Choroid plexus epithelial cell (primary cell): ENCODE measurements at places on chromosomes 16 and 17.

DNA sequence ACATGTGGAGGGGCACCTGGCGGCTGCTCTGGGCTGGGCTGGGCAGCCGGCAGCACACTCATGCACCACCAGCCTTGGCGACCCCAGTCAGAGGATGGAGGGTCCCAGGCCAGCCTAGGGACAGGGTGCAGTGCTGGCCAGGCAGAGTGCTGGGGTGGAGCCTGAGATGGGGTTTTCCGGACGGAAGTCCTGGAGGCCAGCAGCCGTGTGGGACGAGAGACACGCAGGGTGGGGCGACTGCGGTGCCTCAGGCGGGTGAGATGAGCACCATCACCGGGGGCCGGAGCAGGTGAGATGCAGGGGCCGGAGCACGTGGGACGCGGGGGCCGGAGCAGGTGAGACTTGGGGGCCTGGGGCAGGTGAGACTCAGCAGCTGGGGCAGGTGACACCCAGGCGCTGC lies 55.2 kb downstream of the LMF1 start:
- no peak for DNase-seq

- DNase-seq, result no peak
Measured at GRCh38 chr17:52388941-52389340, 230.4 kb upstream of the CA10 start.

DNA sequence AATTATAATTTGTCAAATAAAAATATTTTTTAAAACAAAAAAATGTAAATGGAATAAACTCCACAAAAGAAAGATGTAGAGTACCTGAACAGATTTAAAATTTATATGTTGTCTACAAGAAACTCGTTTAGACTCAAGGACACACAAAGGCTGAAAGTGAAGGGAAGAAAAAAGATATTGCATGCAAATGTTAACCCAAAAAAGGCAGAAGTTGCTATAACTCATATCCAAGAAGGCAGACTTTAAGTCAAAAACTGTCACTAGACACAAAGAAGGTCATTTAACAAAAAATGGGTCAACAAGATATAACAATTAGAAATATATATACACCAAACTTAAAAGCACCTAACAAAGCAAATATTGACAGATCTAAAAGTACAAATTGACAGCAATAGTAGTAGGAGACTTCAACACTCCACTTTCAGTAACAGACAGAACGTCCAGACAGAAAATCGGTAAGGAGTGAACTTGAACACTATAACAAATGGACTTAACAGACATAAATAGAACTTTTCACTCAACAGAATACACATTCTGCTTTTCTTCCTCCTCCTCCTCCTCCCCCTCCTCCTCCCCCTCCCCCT lies 40.8 kb upstream of the MYLK3 start:
- DNase-seq, result no peak

DNA sequence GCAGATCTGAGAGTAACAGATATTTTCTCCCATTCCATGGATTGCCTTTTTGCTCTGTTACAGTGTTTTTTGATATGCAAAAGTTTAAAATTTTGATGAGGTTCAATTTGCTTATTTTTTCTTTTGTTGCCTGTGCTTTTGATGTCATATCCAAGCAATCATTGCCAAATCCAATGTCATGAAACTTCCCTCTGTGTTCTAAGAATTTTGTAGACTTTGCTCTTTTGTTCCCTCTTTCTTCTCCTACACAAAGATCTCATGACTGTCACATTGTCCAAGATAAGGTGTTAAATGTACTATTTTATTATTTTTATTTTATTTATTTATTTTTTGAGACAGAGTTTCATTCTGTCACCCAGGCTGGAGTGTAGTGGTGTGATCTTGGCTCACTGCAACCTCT lies 18.9 kb upstream of the KCNH6 start:
- DNase-seq, result no peak

GRCh38 chr16:10776280-10776679 lies 32.6 kb downstream of the NUBP1 start:
- no peak for DNase-seq

- DNase-seq, result no peak
Measured at GRCh38 chr16:683396-684070, 601 bp downstream of the JMJD8 start.

DNA sequence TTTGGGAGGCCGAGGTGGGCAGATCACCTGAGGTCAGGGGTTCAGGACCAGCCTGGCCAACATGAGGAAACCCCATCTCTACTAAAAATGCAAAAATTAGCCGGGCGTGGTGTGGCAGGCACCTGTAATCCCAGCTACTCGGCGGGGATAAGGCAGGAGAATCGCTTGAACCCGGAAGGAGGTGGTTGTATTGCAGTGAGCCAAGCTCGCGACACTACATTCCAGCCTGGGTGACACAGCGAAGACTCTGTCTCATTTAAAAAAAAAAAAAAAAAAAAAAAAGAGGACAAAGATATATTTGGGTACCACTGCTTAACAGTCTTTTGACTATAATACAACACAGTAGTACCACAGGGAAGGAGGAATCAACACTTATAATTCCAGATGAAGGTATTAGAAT lies 9.2 kb downstream of the CNOT1 start:
- no peak for DNase-seq

DNA sequence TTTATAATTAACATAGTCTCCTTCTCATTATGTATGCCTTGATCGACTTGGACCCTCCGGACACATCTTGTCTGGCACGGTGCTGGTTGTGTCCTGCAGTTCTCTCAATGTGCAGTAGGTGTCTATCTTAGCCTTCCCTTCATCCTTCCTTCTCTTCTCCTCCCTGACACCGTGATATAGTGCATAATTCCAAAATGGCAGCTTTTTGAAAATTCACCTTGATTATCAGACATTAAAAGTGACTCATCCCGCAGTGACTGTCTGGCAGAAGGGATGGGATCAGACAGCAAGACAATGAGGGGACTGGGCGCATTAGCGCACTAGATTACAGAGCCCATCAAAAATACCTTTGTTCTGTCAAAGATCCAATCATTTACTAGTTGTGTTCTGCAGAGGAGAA lies 70.0 kb upstream of the PMFBP1 start:
- peak; percentile 79 for DNase-seq

- no peak for DNase-seq
Measured at GRCh38 chr16:83244057-83244456, 563.7 kb upstream of the HSBP1 start.

DNA sequence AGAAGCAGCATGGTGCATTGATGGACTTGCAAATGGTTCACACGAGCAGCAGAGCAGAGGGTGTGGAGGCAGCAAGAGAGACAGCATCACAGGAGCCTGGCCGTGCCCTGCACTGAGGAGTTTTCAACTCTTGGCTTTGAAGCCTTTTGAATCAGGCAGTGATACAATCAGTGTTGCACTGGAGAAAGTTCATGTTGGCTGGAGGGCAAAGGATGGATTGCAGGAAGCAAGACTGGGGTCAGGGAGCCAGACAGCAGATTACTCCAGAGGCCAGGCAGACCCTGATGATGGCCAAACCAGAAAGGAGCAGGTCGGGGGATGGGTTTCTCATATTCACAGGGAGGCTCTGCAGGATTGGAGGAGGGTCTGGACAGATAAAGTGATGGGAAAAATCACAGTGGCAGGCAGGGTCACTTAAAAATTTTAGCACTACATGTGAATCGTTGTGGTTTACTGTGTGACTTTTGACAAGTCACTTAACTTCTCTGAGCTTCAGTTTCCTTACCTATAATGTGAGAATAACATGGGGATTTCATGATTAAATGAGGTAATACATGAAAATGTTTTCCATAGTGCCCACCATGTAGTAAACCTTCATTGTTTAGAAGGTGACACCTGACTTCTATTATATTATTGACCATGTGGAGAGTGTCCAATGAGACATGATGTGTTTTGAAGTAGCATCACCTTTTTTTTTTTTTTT lies 125.3 kb downstream of the SALL1 start:
- DNase-seq, result no peak

- no peak for DNase-seq
Measured at GRCh38 chr17:30545024-30545423, 67.8 kb downstream of the GOSR1 start.

DNA sequence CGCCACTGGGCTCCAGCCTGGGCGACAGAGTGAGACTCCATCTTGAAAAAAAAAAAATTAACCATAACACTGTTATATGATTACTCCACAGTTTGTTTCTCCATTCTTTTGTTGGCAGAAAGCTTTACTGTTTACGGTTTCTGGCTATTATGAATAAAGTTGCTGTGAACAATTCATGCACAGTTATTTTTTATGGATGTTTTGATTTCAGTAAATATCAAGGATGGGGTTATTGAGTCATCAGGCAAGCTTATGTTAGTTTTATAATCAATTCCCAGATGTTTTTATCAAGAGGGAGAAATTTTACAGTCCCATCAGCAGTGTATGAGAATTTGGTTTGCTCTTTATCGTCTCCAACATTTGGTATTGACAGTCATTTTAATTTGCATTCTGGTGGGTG lies 67.9 kb downstream of the TAOK1 start:
- DNase-seq, result no peak

GRCh38 chr16:356741-357140 lies 4.2 kb upstream of the AXIN1 start:
- no peak for DNase-seq

DNA sequence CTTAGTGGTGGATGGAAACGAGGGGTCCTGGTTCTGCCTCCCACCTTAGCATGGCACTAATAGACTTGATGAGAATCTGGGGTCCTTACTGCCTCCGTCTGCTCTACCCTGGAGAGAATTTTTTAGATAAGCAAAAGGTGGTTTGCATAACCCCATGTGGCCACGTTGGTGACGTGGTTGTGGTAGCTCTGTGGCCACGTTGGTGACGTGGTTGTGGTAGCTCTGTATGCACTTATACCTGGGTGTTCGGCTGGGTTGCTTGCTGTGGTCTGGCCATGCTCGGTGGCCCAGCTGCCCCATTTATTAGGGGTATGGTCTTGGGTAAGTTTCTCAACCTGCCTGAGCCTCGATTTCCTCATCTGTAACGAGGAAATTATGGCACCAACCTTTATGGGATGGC lies 13.0 kb downstream of the SPIRE2 start:
- DNase-seq, result no peak

GRCh38 chr16:23564575-23565363 lies 7.2 kb downstream of the UBFD1 start:
- DNase-seq, result peak; percentile 16

DNA sequence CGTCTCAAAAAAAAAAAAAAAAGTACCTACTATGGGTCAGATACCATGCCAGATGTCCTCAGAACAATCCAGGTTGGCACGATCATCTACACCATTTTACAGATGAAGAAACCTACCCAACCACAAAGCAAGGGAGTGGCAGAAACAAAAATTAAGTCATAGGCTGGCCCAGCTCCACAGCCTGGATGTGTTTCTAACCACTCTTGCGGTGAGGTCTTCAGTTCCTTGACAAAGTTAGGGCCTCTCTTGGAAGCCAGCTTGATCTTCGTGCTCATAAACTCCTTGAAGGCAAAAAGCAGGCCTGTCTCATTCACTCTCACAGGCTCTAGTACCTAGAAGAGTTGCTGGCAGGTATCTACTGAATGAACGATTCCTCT lies 6.2 kb downstream of the GGA2 start:
- DNase-seq, result peak; percentile 68

GRCh38 chr17:71405101-71405500 lies 715.7 kb upstream of the SOX9 start:
- no peak for DNase-seq

- DNase-seq, result peak; percentile 68
Measured at GRCh38 chr17:14918540-14918939, 346.6 kb downstream of the PMP22 start.

GRCh38 chr17:8192070-8192815 lies 2.3 kb upstream of the BORCS6 start:
- peak; percentile 97 for DNase-seq

DNA sequence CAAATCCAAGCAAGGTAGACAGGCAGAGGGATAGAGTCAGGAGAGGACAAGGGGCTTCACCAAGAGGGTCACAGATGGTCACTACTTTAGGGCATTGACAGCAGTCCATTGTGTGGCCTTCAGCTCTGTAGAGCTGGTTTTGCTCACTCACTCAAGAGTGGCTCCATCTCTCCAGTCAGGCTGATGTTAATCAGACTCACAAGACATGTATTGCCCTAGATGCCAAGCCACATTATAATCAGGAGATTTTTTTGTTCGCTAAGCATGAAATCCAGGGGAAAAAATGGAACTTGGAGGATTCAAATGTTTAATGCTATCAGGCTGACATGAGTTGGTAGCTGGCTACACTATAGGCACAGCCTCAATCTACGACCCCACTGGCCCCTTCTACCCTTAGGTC lies 32.5 kb downstream of the CD300LF start:
- DNase-seq, result no peak

DNA sequence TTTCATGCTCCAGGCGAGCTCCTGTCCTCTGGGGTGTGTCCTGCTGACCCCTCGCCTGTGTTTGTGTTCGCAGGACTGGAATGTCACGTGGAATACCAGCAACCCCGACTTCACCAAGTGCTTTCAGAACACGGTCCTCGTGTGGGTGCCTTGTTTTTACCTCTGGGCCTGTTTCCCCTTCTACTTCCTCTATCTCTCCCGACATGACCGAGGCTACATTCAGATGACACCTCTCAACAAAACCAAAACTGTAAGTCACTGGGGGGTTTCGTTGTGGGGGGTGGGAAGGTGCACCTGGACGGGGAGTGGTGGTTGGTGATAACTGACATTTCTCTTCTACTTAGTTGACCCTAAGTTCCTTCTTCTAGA lies 58.3 kb downstream of the ABCC1 start:
- no peak for DNase-seq

DNA sequence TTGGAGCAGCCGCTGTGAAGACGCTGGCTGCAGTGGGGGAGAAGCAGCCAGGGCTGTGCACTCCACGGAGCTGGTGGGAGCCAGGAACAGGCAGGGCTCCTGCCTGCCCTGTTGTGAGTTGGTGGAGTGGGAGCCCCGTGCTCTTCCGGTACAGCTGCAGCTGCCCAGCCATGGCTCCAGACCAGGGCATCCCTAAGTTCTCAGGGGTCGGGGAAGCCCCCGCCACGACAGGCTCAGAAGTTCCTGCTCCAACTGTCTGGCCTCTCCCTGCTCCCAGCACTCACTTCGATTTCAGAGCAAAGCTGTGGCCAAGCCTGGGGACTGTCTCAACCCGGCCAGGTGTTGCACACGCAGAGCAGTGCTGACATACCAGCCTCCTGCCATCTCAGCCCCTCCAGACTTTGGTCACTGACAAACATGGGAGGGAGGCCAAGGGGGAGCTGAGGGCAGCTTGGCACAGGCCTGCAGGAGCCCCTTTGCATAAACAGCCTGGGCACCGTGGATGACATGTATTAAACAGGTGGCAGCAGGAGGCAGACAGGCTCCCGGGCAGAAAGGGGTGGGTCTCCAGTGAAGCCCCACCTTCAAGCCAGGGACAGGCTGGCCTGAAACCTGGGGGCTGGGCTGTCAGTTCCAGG lies 13.9 kb upstream of the KDM8 start:
- DNase-seq, result no peak

GRCh38 chr17:72707881-72708280 lies 384.6 kb downstream of the SLC39A11 start:
- DNase-seq, result no peak

- no peak for DNase-seq
Measured at GRCh38 chr16:860891-861290, 60.4 kb upstream of the GNG13 start.

GRCh38 chr16:49353680-49354079 lies 19.9 kb upstream of the C16orf78 start:
- DNase-seq, result peak; percentile 1

- peak; percentile 63 for DNase-seq
Measured at GRCh38 chr17:49676276-49676868, 1.5 kb downstream of the SPOP start.

GRCh38 chr16:47309581-47310312 lies 151.1 kb downstream of the ITFG1 start:
- DNase-seq, result peak; percentile 37

- peak; percentile 67 for DNase-seq
Measured at GRCh38 chr17:14302091-14302430, 1.2 kb downstream of the HS3ST3B1 start.
